ENCODE measurements at places on chromosomes 4 and X.

DNA sequence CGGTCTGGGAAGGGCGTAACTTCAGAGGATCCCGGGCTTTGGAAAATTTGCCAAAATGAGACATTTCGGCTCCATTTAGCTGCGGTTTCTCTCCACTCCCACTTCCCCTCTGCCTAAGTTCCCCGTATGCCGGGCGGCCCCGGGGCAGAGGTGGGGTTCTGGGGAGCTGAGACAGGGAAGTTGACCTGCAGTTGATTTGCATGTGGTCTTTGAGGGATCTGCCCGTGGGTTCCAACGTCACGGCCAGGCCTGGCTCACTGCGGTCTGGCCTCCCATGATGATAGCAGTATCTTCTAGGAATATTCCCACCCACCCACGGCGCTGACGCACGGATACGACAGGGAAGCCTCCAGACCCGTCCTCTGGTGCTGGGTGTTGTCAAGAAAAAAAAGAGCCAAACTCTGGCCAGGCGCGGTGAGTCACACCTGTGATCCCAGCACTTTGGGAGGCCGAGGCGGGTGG lies 27.3 kb upstream of the CRLF2 start:
- peak; percentile 69 for DNase-seq

DNA sequence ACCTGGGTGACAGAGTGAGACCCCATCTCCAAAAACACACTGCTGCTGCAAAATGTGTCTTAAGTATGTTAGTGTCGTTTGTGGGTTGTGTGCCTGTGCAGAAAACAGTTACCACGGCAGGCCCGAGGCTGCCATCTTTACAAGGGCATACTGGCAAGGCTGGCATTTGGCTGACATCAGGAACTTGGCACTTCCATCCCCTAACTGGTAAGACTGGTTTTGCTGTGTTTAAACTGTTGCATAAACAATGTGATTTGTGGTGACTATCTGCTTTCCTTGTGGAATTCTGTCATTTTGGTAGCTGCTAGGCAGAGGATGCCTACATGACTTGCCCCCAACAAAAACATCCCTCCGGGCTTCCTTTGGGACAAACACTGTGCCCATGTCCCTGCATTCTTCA lies 12.3 kb downstream of the LRP2BP start:
- DNase-seq: no peak

DNA sequence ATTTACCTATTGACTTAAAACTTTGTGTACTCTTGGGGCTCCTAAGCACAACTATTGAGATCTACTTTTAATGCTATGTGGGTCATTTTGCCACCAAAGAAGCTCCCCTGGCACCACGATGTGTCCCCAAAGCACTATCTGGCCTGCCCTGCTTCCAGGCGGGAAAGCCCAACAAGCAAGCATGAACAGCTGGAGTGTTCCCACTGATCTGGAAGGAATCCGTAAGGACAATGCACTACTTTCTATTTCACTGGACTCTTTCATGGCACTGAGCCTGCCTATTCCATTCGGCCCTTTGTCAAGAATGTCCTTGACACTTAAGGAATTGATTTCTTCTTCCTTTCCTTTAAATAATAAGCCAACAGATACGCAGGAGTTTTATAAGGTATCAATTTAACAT lies 38.8 kb downstream of the GRIA3 start:
- DNase-seq: peak; percentile 24

GRCh38 chr4:151004222-151004621 lies 10.9 kb downstream of the LRBA start:
- no peak for DNase-seq

GRCh38 chrX:154791467-154791866 lies 13.8 kb downstream of the MPP1 start:
- no peak for DNase-seq

- DNase-seq: no peak
Observed at GRCh38 chrX:38151441-38151840, 69.2 kb downstream of the SRPX start.

DNA sequence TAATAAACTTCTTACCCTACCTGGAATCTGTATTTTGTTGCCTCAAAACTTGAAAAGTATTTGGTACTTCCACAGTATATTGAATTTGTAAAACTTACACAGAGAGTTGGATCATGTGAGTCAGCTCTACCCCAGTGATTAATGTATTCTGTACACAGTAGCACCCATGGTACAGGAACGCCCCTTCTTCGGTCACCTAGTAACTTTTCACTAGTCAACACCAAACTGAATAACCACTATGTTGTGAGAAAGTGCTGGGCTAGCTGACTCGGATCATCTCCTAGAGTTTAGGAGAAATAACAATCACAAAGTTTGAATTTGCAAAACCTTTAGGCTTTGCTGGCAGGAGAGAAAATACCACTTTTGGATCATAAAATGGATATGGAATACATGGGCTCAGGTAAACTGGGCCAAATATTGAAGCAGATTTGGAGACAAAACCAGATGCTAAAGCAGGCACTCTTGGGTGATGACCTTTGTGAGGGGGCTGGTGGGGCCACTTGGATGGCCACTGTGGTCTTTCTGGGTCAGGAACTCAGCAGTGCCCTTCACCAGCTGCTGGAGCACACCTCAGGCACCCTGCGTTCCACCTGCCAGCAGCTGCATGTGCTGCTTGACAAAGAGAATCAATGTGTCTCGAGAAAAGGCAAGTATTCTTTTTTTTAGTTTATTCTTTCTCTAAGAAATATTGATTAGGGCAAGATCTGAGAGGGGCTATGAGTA lies at the start of gene DTHD1:
Gene DTHD1, plus strand, starts transcription at position 233 of the 723 bp plus-strand sequence. Its CDS starts 143 bp downstream, at position 376.
- no peak for DNase-seq

DNA sequence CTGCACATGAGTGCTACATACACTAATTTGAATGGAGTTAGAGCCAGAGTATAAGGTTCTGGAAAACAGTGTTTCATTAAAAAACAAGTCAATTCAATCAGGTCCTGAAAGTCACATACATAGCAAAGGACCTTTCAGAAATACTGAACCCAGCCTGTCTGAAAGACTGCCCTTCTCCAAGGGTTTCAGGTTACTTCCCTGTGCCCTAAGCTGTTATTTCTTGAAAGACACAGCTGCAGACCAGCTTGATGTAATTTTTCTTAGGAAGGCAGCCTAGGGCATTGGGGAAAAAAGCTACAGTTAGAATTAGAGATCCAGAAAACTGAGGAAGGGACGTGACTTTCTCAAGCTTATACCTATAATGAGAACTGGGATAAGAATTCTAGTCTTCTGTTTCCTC lies 155.9 kb upstream of the MAOA start:
- no peak for DNase-seq
